ENCODE measurements at places on chromosomes 6 and 20. TPM values are rescaled to one million over a fixed set of nuclear protein-coding genes. Genes with fewer than 3 reads are reported as not detected.

DNA sequence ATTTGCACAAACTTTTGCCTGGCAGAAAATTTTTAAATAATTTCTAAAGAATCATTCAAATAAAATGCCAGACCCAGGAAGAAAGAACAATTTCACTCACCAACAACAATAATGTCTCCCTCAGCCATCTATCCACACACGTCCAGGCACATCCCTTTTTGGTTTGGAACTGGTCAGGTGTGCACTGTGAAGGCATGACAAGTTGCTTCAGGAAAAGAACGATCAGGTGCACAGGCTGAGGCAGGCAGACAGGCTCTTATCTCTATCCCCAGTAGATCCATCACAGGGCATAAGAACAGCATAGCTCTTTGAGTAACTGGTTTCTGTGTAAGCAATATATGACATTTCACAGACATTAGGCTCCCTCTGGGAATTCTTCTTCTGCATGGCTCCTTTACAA lies 18.1 kb upstream of the NXT1 start:
- H3K4me1 ChIP-seq, result no peaks in the 10 kb centered on the region
- no peak overlapping the region for H3K4me3 ChIP-seq
- no peaks in the 10 kb centered on the region for H3K36me3 ChIP-seq

DNA sequence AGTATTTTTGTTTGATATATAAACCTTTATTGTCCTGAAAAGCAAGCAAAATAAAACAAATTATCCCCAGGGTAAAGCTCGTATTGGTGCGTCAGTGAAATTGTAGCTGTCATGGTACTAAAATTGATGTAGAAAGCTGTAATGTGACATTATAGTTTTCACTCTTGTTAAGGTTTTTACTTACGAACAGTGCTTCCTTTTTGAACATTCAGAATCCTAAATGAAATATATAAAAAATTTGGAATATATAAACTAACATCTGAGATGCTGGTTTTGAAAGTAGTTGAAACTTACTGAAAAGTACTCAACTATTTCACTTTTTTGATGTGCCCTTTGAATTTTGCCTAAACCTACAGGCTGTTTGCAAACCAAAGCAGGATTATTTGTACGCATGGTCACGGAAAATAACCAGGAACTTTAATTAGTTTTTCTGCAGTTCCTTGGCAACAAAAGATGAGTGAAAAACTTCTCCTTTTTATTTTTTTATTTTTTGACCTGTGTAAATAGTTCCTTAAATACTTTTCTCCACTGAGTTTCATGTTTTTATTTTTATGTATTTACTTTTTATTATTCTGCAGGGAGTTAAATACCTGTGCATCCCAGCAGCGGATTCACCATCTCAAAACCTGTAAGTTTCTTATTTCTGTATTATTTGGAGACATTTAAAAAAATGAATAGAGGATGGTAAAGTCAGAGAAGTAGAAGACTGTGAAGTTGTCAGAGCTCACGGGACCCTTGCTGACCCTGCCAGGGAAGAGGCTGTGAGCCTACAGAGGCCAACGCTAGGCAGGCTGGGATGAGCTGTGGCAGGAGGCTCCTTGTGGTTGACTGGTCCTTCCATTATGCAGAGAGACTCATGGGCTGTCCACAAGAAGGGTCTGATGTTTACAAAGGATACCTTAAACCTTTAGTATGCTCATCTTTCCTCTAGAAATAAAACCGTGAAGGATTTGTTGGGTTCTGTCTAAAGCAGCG lies 42.5 kb downstream of the DUSP22 start:
- no peaks in the 10 kb centered on the region for H3K36me3 ChIP-seq
- no peaks in the 10 kb centered on the region for H3K27me3 ChIP-seq
- H3K4me1 ChIP-seq, result peaks cover 36% of the 10 kb centered on the region
- H3K4me3 ChIP-seq, result no peak overlapping the region

- H3K36me3 ChIP-seq, result no peaks in the 10 kb centered on the region
- no peaks in the 10 kb centered on the region for H3K4me1 ChIP-seq
- no peak overlapping the region for H3K4me3 ChIP-seq
- no peak for DNase-seq
- no peak overlapping the region for H3K27ac ChIP-seq
These were observed 345.1 kb upstream of the AGPAT4 start for GRCh38 chr6:161618831-161619454.

DNA sequence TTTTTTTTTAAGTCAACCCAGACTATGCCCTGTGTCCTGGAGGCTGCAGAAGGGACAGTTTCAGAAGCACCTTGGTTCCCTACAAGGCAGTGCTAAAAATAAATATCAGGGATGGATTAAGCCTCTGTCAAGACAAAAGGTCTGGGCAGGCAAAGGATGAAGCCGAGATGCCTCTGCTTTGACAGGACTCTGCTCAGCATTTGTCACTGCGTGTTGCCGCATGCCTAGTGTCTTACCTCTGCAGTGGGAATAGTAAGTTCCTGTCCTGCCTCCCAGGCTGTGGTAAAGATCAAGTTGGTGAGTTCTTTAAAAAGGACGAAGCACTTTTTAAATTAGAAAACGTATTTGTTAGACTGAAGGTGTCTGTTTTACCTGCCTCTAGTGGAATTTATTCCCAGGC lies 15.1 kb downstream of the AAR2 start:
- no peaks in the 10 kb centered on the region for H3K4me1 ChIP-seq
- no peak overlapping the region for H3K27ac ChIP-seq
- no peak for DNase-seq
- H3K36me3 ChIP-seq, result peaks cover 38% of the 10 kb centered on the region
- H3K27me3 ChIP-seq, result no peaks in the 10 kb centered on the region
- H3K4me3 ChIP-seq, result no peak overlapping the region

DNA sequence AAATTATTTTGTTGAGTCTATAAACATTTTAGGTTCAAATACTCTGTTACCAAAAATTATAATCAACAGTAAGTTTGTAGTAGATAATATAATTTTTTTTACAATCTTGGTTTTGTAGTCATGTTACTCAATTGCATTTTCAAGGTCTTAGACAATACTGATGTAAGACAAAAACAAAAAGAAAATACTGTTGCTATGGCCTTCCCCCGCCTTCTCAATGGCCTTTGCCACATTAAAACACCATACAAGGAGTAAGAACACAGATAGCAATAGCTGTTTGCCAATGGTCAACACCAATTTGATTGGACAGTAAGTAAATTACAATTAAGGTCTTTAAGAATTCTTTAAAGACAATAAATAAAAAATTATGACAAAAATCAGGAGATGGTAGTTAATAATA lies 450.2 kb downstream of the CDC5L start:
- no peak overlapping the region for H3K4me3 ChIP-seq
- no peaks in the 10 kb centered on the region for H3K4me1 ChIP-seq
- H3K27me3 ChIP-seq, result no peaks in the 10 kb centered on the region
- no peak for DNase-seq

- peaks cover 33% of the 10 kb centered on the region for H3K4me1 ChIP-seq
- H3K27me3 ChIP-seq, result no peaks in the 10 kb centered on the region
- no peaks in the 10 kb centered on the region for H3K36me3 ChIP-seq
These were observed 96.4 kb upstream of the DUSP22 start for GRCh38 chr6:195861-196360.

Gene EMILIN3
- not detected for polyA plus RNA-seq

Gene PPP1R3D
- polyA plus RNA-seq, result 3.3 TPM

Gene FAM83D
- polyA plus RNA-seq, result 2.3 TPM

Gene WFDC2
- not detected for polyA plus RNA-seq

Gene MYT1
- not detected for polyA plus RNA-seq

Gene PPP1R18
- 166 TPM for polyA plus RNA-seq

Gene NRN1
- 0.61 TPM for polyA plus RNA-seq
